ENCODE measurements at places on chromosomes 11 and 22. TPM values are rescaled to one million over a fixed set of nuclear protein-coding genes. Genes with fewer than 3 reads are reported as not detected.

Gene DLG2
- total RNA-seq, result 1.7 TPM

Gene TOLLIP
- 27.3 TPM for total RNA-seq

DNA sequence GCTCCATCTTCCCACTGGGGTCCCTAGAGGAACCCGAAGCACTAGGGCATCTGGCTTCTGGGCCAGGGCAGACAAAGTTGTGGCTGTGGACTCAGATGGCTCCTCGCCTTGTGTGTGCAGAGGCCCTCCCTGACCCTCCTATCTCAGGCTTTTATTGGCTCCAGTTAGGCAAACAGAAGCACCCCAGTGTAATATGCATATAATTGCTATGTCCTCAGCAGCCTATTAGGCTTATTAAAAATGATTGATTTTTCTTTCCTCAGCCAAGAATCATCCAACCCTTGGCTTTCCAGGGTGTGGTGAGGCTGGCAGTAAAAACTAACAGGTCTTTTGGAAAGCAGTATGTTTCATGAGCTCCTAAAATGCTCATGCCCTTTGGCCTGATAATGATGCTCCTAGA, 22.3 kb downstream of the UPB1 start:
- H3K4me1 ChIP-seq, result peaks cover 5% of the 10 kb centered on the region
- H3K27me3 ChIP-seq, result peaks cover 15% of the 10 kb centered on the region
- no peak for DNase-seq
- no peak overlapping the region for H3K27ac ChIP-seq

GRCh38 chr22:50225200-50225969, 19.4 kb downstream of the TUBGCP6 start:
- H3K27ac ChIP-seq, result no peak overlapping the region
- no peaks in the 10 kb centered on the region for H3K4me1 ChIP-seq
- H3K4me3 ChIP-seq, result no peak overlapping the region
- H3K27me3 ChIP-seq, result no peaks in the 10 kb centered on the region

Gene MN1
- total RNA-seq, result 25.9 TPM

DNA sequence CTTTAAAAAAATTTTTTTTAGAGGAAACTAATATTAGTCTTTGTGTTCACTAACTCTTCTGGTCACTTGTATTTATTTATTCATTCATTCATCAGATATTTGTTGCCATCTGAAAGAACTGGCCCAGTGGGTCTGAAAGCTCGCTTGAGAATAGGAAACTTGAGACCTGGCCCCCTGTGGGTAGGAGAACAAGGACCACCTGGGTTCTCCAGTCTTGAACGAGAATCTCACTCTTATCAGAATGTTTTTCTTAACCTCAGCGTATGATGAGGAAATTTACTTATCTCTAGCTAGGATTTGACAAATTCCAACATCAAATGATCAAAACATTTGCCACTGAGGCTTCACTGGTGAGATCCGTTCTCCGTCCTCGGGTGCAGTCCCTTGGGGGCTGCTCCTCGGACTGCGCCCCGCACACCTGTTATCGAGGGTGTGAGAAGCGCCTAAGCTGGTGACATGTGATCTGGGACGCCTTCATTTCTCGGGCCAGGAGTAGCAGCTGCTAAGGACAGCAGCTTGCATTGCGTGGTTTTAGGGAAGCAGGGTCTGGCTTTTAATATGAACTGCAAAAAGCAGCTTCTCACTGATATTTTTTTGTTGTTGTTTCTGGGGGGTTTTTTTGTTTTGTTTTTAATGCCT, 6.3 kb downstream of the C22orf31 start:
- no peak for DNase-seq
- H3K36me3 ChIP-seq, result no peaks in the 10 kb centered on the region
- H3K4me3 ChIP-seq, result no peak overlapping the region

- no peaks in the 10 kb centered on the region for H3K36me3 ChIP-seq
- H3K27ac ChIP-seq, result peak overlapping the region; percentile 58
- no peaks in the 10 kb centered on the region for H3K27me3 ChIP-seq
- 0 out of 2 replicates have a peak overlapping the region, but pooled peaks have one; percentile 4 for H3K4me3 ChIP-seq
Measured at GRCh38 chr22:37431801-37432707, 4.8 kb upstream of the ELFN2 start.

DNA sequence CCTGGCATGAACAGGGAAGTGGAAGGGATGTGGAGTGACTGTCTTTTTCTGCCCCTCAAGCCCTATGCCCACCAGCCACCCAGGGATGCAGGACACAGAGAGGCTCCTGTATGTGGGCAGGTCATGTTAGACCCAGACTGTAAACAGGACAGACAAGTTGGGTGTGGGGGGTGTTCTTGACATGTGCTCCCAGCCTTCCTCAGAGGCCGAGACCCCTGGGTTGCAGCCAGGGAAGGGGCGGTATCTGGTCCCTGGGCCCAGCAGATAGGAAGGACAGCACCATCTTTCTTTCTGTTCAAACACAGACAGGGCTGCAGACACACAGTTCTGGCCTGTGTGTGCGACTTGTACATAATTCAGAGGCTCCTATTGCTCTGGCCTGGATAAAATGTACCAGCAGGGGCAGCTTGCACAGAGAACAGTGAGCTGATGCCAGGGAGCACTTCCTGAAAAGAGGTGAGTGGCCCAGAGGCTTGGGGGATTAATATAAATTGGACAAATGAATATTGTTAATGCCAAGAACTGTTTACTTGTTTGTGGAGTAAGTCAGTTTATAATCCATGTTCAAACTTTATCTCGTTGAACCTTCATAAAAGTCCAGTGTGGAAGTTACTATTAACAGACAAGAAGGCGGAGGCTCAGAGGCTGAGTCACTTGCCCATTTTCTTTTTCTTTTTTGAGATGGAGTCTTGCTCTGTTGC, 16.6 kb downstream of the GDPD5 start:
- H3K27me3 ChIP-seq, result no peaks in the 10 kb centered on the region
- no peaks in the 10 kb centered on the region for H3K4me1 ChIP-seq
- no peak overlapping the region for H3K4me3 ChIP-seq
- no peaks in the 10 kb centered on the region for H3K36me3 ChIP-seq
- DNase-seq, result no peak

Gene CCDC87
- 0.11 TPM for total RNA-seq

Gene CSF2RB
- 4.4 TPM for total RNA-seq

Gene MYO7A
- total RNA-seq, result not detected

- H3K27ac ChIP-seq, result no peak overlapping the region
- no peak for DNase-seq
- H3K4me3 ChIP-seq, result no peak overlapping the region
- H3K27me3 ChIP-seq, result no peaks in the 10 kb centered on the region
- peaks cover 15% of the 10 kb centered on the region for H3K4me1 ChIP-seq
Measured at GRCh38 chr11:35779409-35779808, 116.8 kb downstream of the TRIM44 start.

Gene ALX4
- not detected for total RNA-seq

DNA sequence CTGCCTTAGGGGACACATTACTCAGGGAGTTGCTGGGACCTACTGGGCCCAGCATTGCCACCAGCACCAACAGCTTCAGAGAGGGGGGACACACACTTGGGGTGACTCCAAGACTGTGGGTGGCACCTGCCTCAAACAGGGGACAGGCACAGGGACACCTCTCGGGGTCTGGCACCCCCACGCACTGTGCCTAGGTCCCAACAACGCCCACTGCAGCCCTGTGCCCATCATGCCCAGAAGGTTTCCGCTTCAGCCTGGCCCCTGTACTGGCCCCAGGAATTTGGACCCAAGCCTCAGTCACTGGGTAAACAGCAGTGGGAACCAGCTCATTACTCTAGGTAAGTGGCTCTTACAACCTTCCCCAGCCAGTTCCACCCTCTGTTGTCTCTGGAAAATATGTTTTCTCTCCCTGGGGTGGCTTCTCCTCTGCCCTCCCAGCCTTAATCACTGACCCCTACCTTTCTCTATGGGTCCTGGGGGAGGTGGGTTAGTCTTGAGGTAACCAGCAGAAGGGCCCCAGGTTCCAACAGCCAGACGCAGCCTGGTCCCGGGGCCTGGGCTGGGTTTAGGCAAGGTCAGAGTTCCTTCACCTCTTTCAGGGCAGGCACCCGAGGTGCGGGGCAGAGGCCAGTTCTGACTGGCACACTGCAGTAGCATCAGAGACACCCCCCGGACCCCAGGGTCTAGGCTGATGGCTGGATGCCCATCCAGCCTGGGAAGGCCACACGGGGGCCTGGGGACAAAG, 123.6 kb downstream of the MED15 start:
- peaks cover 36% of the 10 kb centered on the region for H3K27me3 ChIP-seq
- no peak overlapping the region for H3K4me3 ChIP-seq
- no peaks in the 10 kb centered on the region for H3K4me1 ChIP-seq
- no peaks in the 10 kb centered on the region for H3K36me3 ChIP-seq
- no peak for DNase-seq

DNA sequence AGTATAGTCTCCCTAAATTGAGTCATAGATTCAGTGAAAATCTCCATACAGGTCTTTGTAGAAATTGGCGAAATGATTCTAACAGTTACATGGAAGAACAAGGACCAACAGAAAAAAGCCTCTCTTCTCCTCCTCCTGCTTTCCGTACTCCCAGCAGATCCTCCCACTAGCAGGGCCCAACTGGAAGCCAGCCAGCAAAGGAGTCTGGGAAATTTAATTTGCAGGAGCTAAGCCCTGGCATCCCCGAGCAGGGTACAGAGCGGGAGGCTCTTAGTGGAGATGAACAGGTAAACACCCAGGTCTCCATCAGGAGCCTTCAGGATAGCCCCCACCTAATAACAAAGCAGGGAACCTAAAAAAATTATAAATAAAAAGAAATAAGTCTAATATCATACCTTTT, 1473.8 kb downstream of the TBC1D22A start:
- no peak overlapping the region for H3K27ac ChIP-seq
- H3K27me3 ChIP-seq, result no peaks in the 10 kb centered on the region
- H3K4me3 ChIP-seq, result no peak overlapping the region
- no peak for DNase-seq

- H3K27ac ChIP-seq, result no peak overlapping the region
- no peak for DNase-seq
- H3K27me3 ChIP-seq, result no peaks in the 10 kb centered on the region
- peaks cover 44% of the 10 kb centered on the region for H3K36me3 ChIP-seq
- no peak overlapping the region for H3K4me3 ChIP-seq
Measured at GRCh38 chr11:497565-498296, 9.3 kb downstream of the RNH1 start.

Gene GAL
- 1.5 TPM for total RNA-seq

- H3K27ac ChIP-seq, result no peak overlapping the region
- H3K4me1 ChIP-seq, result no peaks in the 10 kb centered on the region
- H3K4me3 ChIP-seq, result no peak overlapping the region
- H3K36me3 ChIP-seq, result no peaks in the 10 kb centered on the region
Measured at GRCh38 chr11:64652586-64653387, 61.8 kb downstream of the SLC22A12 start.

- no peaks in the 10 kb centered on the region for H3K27me3 ChIP-seq
- peak overlapping the region; percentile 88 for H3K27ac ChIP-seq
- 0 out of 2 replicates have a peak, but pooled peaks cover 5% of the 10 kb centered on the region for H3K36me3 ChIP-seq
- peak overlapping the region; percentile 88 for H3K4me3 ChIP-seq
- DNase-seq, result peak; percentile 29
- no peaks in the 10 kb centered on the region for H3K4me1 ChIP-seq
Measured at GRCh38 chr11:64285885-64286800, 495 bp downstream of the GPR137 start.

Gene FREY1
- total RNA-seq, result not detected
